ENCODE measurements at places on chromosomes 6 and 20.

- peak; percentile 26 for DNase-seq
Measured at GRCh38 chr6:107330168-107330567, 129.2 kb downstream of the PDSS2 start.

GRCh38 chr6:31587791-31588777 is 2.0 kb downstream of the LST1 start:
- peak; percentile 28 for DNase-seq

GRCh38 chr6:14386668-14387067 is 269.1 kb downstream of the CD83 start:
- no peak for DNase-seq

- DNase-seq, result no peak
Measured at GRCh38 chr6:31349301-31349700, 7.7 kb downstream of the HLA-B start.

DNA sequence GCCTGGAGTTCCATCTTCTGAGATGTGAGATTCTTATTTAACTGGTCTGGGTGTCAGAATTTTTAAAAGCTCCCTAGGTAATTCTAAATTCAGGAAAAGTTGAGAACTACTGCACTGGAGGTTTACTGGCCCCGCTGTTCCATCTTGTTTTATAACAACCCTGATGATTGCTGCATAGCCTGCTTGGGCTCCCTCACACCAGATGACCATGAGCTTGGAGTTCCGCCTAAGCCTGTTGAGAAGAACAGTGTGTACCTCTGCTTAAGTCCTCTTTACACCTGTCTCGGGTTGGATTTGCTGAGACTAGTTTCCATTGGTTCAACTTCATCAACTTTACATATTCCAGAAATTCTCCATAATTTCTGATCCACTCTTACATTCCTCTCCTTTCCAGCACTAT is 77.9 kb downstream of the FKBP5 start:
- no peak for DNase-seq

DNA sequence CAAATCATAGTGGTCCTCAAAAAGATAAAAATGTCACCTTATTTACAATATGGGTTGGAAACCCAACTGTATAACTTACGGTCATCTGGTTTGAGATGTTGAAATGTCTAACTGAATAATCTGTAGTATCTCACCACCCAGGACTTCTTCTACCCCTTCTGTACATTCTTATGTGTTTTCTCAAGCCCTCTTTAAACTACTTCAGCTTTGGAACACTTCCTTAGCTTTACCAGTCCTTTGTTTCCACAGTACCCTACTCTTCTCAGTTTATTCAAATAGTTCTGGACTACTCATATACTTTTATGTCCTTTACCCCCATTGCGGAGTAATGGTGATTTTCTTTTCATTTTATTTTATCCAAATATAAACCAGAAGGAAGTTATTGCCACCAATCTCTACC is 128.6 kb upstream of the FOXO3 start:
- no peak for DNase-seq

GRCh38 chr20:54079652-54080051 is 9.3 kb upstream of the BCAS1 start:
- no peak for DNase-seq

DNA sequence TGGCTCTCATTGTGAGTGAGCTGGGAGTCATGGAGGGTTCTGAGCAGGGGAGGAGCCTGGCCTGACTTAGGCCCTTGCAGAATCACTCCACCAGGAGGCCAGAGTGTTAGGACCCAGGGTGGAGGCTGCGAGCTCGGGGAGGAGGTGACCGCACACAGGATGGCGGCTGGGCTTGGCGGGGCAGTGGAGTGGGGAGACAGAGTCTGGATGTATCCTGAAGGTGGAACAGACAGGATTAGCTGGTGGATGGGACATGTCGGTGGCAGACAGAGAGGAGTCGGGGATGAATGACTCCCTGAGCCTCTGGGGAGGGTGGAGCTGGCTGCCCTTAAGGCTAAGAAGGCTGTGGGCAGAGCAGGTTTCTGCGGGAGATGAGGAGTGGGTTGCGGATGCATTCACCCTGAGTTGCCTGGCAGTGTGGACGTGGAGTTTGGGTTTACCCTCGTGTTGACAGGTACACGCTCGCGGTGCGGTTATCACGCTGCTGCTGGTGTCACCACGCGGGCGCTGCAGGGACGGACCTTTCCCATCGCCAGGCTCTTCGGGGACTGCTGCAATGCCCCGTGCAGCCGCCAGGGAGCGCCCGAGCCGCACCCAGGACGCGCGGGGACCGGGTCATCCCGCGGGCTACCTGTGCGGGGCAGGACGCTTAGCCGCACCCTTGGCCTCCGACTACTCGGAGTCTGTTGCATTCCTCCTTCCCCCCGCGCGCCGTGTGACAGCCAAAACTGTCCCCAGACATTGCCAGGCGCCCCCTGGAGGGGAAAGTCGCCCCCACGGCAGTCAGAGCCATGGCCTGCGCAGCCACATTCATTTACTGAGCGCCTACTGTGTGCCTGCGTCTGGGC is 43.0 kb upstream of the PTGIS start:
- DNase-seq, result peak; percentile 77

DNA sequence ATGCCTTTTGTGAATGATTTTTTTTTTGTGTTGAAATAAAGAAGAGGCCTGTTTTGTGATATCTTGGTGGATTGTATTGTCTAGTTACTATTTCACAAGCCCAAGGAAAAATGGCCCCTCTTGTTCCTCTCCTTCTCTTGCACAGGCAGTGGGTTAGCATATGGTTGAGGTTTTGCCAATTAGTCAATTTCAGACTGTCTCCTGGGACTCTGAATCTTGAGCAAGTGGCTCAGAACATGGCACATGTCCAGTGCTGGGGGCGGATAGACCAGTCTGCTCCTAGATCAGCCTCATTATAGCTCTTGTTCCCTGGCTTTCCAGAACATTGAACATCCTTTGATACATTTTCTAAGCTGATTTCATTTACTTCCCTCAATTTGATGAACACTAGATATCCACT is 589.2 kb downstream of the PHF3 start:
- DNase-seq, result no peak
